CD4-positive, alpha-beta T cell treated with Interleukin-4 for 1 hour (primary cell): ENCODE measurements at places on chromosomes 2 and 18.

DNA sequence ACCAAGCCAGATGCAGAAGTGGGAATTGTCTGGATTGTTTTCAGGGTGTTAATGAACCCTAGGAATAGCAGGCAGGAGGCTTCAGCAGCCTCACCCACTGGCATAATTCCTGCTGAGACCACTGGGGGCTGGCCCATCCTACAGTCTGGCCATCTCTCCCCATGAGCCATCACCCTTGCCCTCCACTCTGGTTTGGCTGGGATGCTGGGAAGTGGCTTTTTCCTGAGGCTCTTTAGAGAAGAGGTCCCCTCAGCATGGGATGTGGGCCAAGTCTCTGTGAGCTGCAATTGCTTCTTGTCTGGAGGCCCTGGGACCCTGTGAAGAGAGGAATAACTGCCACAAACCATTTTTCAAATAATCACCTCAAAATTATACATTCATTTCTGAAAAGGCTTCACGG lies 4.0 kb downstream of the TCF7L1 start:
- DNase-seq, result no peak

DNA sequence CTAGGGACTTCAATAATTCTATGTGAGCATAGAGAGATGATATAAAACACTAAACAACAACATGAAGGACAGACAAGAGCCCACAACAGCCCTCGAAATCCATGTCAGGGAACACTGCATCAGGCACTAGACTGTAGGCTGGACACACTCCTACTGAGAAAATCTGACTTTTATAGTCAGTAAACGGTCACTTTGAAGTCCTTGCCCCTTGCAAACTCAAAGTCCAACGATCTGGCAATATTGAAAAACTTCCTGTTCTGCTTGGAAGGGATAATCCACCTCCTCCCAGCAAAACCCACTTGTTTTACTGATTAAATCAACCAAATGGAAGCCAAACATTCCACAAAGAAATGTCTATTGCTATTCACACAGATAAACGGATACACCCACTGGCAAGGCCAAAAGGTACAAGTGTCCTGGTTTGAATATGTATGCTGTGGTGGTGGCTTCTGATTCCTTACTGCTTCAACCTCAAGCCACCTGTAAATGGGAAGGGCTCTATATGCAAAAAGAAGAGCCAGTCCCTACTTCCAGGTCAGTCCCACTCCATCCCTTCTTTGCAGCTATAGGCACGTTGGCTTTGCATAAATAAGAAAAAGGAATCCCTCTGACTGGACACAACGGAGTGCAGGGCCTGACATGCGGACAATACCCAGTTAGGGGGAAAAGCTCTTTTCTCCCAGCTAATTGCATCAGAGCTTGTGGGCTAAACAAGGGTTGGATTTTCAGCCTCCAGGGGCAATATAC lies 56.6 kb downstream of the STK39 start:
- DNase-seq, result no peak

DNA sequence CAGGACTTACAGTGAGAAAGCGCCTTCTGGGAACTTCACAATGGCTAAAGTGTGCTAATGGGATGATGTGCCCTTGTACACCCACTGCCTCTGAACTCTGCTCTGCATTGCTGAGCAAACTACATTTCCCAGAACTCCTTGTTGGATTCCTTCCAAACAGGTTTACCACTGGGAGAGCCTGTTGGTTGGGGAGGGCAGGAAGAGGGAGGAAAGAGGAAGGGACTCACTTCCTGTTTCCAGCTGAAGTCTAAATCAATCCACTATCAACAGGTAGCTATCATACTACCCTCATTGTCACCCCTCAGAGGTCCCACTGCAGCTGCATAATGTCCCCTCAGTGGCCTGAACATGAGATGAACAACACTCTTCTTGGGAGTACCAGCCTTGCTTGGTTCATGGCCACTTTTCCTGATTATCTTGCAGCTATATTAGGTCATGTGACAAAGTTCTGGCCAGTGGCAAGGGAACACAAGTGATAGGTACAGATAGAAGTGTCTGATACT lies 109.7 kb downstream of the MSH2 start:
- DNase-seq, result no peak

GRCh38 chr2:219131327-219131726 lies 29.3 kb downstream of the NHEJ1 start:
- no peak for DNase-seq

DNA sequence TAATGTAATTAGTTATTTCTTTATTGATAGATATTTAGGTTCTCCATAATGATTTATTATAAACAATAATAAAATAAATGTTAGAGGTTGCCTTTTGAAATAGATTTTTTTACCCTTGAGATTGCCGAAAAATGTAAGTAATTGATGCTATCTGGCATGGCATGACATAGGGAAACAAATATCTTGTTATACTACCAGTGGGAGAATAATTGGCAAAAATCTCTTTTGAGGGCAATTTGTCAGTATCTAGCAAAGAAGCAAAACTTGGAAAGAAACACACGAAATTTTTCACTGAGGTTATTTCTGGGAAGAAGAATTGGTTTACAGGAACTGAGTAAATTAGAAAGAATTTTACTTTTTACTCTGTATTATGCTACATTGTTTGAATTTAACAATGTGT lies 547.2 kb upstream of the SETBP1 start:
- DNase-seq, result no peak

DNA sequence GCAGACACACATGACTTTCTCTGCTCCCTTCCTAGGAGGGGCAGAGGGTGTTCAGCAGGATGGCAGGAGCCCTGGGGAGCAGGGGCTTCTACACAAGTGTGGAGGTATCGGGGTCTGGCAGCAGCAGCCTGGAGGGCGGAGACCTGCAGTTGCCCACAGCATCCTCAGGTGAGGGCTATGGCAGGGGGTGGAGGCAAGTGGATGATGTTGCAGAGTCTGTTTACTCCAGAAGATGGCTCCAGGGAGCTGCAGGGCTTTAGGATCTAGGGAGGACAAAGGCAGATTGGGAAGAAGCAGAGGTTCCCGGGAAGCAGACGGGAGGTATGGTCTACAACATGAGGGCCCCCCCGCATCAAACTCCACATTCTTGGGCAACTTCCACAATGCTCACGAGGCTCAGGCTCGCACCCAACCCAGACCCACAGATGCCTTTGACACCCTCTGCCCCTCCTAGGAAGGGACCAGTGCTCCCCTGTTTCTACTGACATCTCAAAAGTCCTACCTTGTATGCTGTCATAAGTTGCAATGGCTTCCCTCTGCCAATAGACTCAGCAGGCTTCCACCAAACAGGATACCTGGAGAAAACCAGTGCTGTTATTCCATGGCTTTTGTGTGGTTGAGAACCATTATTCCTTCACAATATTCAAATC lies 12.0 kb upstream of the ATP6V1C2 start:
- DNase-seq, result no peak

- no peak for DNase-seq
These were observed 187.1 kb downstream of the MYCN start for GRCh38 chr2:16127276-16127940.

- no peak for DNase-seq
These were observed 353 bp upstream of the NUP35 start for GRCh38 chr2:183123959-183124221.

- DNase-seq, result no peak
These were observed 51.5 kb downstream of the DNAJC10 start for GRCh38 chr2:182767578-182767977.

GRCh38 chr2:40457366-40457765 lies 5.5 kb upstream of the SLC8A1 start:
- DNase-seq, result no peak

GRCh38 chr18:75267643-75268363 lies 57.2 kb downstream of the TSHZ1 start:
- no peak for DNase-seq

GRCh38 chr2:120809151-120809550 lies 73.5 kb downstream of the GLI2 start:
- DNase-seq, result no peak

GRCh38 chr18:25678221-25678620 lies 326.3 kb upstream of the ZNF521 start:
- no peak for DNase-seq
